ENCODE measurements at places on chromosomes 12 and 14.

GRCh38 chr14:78153064-78153341, 17.2 kb upstream of the NRXN3 start:
- no peak for DNase-seq

DNA sequence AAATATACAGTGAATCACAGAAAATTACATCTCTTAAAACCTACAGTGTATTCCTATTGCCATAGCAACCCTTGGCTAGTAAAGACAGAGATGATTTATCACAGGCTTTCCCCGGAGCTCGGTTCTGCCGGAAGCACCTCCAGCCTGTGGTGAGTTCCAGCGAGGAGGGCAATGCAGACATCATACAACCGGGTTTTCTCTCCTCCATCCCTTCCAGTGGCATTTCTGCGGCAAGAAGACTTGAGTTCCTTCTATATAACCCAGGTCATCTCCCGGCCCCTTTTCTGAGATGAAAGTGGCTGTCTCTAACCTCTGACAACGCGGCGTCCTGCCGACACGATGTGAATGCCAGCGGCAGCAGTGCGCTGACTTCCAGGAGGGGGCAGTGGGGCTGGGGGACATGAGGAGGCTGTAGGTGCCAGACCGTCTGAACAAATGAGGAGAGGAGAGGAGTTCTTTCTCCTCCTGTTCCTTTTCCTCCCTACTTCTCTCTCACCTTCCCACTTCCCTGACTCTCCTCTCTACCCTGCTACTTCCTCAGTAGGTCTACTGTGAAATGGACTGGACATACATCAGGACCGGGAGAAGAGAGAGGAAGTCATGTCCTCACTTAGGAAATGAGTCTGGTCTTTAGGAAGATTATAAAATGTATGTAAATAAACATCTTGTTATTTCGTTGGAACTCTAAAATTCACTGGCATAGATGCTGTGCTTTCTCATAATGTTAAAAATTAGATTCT, 68.6 kb upstream of the MAX start:
- DNase-seq: no peak

- no peak for DNase-seq
These were observed 811.4 kb upstream of the TMEM132C start for GRCh38 chr12:127455347-127456265.

DNA sequence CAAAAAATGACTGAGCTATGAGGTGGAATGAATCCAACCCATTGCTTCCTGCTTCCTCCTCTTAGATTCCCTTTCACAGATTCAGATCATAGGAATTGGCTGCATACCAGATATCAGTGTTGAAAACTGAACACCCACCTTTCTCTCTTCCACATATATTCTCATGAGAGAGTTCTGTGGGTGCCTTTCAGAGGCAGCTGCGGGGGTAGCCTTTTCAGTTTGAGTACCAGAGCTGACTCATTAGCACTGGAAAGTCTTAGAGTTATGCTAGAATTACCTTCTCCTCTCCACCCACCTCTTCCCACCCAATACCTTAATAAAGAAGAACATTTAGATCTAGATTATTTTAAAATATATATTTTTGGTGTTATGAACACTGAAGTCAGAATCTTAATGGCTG, 495.4 kb upstream of the SEL1L start:
- DNase-seq: no peak

DNA sequence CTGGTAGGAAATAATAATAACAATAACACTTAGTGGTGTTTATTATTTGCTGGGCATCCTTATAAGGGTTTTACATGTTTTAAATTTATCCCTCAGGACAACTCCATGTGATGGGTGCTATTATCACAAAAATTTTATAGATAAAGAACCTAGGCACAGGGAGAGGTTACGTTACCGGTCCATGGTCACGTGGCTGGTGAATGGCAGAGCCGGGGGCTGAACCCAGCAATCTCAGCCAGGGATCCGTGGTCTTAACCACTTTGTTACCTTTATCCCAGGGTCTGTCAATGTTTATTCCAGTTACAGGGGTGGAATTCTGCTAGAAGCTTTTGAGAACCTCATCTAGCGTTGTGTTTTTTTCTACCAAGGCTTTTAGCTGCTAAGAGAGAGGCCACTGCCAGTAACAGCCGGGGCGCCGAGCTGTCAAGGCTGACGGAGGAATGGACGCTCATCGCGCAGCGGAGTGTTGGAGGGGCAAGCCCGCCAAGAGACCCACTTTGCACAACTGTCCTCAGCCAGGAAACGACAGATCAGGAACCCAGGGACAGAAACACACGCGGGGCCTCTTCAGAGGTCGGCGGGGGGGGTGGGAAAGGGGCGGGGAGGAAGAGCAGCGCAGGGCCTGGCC, 418 bp downstream of the AMN1 start:
- no peak for DNase-seq

DNA sequence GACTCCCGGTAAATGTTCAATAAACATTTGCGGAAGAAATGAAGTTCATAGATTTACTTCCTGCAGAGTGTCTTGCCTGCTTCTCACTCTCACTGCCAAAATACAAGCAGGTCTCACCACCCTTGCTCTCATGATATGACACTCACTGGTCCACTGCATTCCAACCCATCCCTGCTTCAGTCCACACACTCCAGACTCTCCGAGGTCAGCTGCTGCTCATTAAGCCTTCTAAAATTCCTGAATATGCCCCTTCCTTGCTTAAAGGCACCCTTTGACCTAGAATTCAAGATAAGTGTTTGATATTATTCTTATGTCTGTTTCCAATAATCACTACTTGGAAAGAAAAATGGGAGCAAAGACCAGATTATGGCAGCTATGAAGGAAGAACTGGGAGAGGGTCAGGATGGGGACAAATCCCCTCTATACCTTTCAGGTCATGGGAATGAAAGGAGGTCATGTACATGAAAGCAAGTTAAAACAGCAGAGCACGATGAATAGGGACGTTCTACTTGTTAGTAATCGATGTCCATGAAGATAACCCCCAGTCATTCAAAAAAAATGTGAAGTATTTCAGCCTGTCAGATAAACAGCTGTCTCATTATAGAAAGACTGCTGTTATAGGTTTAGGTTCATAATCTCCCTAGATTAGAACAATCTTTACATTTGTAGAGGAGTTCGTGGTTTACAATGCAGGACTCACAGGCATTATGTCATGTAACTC, 10.5 kb upstream of the NID2 start:
- DNase-seq: no peak

GRCh38 chr14:101177301-101177971, 273.9 kb upstream of the RTL1 start:
- no peak for DNase-seq
